ENCODE measurements at places on chromosomes 11 and 22. TPM values are rescaled to one million over a fixed set of nuclear protein-coding genes. Genes with fewer than 3 reads are reported as not detected.

DNA sequence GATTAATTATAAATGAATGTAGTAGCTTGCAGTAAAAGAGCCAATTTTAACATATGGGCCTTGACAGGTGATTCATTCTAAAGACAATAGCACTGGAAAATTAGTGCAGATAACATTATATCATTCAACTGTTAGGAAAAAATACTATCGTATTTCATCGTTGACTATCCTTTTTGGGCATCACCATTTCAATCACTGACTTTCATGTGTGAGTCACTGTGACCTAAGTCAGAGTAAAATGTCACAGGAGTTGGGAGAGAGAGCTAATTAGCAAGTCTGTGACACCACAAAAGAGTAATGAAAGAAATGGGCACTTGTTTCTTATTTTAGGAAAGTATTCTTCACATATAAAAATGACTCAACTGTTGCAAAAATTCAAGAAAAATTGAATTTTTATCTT lies 253.8 kb upstream of the CNTN5 start:
- no peak for DNase-seq

DNA sequence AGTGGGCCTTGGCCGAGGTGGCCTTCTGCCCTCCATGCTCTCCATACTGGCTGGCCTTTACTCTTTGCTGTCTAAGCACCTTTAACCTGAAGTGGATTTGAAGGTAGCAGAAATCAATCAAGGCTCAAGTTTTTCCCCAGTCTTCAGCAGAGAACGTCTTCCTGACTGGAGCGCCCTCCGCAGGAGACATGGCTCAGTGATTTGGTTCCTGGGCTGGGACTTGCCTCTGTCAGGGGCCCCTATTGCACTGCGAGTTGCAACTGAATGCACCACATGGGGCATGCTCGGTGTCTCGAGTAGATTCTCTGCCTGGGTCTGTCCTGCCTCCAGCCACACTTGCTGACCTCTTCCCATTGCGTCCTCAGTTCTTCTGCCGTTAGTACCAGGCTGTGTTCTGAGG lies 79.6 kb downstream of the BMAL1 start:
- no peak for DNase-seq

- no peak for DNase-seq
Measured at GRCh38 chr11:66477263-66478201, 2.7 kb upstream of the DPP3 start.

- no peak for DNase-seq
Measured at GRCh38 chr11:19698493-19699292, 13.9 kb upstream of the NAV2 start.

GRCh38 chr11:74322667-74323066 lies 11.2 kb upstream of the P4HA3 start:
- DNase-seq = no peak

GRCh38 chr11:115502636-115503082 lies 1.6 kb downstream of the CADM1 start:
- no peak for DNase-seq

- DNase-seq = no peak
Measured at GRCh38 chr11:2881981-2882375, 3.6 kb downstream of the CDKN1C start.

GRCh38 chr11:92948116-92948515 lies 21.3 kb upstream of the MTNR1B start:
- no peak for DNase-seq

DNA sequence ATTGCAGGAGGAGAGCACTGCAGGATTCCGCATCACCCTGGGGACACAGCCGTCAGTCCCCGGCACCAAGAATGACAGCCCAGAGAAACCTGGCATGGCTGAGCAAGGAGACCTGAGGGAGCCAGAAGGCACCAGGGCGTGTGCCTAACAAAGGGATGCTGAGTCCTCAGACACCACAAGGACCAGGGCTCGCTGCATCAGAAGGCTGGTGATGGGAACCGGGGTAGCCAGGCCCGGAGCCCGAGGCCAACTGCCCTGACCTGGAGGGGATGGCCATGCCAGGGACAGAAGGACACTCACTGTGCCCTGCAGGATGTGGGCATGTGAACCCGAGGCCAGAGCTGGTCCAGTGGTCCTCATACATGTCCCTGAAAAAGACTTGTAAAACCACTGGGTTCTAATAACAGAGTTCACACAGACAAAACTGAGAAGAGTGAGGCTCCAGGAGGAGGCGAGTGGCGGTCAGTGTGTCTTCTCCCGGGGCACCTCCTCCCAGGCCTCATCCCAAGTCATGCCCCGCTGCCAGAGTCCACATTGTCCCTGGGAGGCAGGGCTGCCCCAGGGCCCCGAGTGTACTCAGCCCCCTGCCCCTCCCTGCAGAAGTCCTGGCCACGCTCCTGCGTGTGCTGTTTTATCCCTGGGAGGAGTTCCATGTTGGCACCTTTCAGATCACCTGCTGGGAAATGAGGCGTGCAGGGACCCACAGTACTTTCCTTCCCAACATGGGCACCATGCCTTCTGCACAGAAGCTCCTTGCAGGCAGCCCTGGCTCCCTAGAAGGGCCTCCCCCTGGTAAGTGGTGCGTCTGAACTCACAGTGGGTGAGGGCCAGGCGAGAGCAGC lies 42.5 kb downstream of the TBX1 start:
- DNase-seq = no peak

- DNase-seq = no peak
Measured at GRCh38 chr11:72072348-72072747, 8.0 kb downstream of the NUMA1 start.

DNA sequence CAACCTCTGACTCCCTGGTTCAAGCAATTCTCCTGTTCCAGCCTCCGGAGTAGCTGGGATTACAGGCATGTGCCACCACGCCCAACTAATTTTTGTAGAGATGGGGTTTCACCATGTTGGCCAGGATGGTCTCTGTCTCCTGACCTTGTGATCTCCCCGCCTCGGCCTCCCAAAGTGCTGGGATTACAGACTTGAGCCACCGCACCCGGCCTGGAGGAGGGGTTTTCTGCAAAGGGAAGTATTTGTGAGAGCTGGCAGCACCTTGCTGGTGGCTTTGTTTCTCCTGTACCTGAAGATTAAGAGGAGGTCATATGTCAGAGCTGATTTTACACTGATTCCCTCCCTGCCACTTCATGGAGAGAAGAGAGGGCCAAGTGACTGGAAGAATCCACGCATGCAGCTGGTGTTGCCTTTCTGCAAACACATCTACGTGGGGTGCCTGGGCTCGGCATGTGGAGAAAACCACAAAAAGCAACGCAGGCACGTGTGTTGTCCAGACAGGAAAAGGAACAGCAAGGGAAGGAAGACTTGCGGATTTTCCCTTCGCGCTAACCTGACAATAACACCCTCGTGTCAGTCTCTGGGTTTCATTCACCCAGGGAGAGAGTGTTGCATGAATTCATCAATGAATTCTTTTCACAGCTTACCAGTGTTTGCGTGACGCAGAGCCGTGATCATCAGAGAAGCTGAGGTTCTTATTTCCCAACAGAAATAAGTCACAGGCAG lies 61.9 kb downstream of the TSPAN18 start:
- DNase-seq = no peak

DNA sequence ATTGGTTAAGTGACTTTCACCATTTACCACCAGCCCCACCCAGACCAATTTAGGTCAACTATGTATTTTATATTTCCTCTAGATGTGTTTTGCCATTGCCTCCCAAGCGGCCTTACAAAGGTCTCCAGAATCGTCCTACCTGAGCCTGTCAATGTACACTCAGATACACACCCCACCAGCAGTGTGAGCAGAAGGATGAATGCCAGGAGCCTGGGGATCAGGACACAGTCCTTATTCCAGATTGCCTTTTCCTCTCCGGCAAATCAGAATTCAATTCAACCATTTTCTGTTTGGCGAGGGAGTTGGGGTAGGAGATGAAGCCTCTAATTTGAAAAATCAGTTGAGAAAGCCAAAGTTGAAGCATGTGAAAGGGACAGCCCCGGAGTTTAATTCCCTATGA lies 35.4 kb upstream of the CRTAM start:
- DNase-seq = no peak

DNA sequence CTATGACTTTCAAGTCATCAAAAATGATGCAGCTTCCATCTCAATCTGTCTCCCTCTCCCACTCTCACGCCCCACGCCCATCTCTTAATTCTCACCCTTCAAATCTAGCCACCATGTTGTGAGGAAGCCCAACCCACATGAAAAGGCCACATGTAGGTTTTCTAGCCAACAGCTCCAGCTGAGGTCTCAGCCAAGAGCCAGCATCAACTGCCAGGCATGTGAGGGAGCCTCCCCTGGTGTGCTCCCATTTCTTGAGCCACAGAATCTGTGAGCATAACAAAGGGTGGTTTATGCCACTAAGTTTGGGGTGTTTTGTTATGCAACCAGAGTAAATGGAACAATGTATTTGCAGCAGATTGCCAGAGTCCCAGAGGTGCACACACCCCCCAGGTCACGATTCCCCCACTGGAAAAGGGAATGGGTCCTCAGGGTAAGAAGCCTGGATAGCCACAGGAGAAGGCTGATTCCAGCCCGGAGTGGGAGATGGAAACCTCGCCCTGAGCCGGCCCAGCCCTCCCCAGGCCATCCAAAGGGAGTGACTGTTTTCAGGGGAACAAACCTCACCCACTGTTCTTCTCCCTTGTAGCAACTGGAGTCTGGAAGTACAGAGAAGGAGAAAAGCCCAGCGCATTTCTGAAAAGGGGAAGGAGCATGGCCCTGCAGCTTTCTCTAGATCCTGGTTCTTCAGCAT lies 20.0 kb upstream of the LINC01488 start:
- DNase-seq = no peak

GRCh38 chr11:57475191-57475590 lies 14.9 kb downstream of the RTN4RL2 start:
- DNase-seq = no peak

DNA sequence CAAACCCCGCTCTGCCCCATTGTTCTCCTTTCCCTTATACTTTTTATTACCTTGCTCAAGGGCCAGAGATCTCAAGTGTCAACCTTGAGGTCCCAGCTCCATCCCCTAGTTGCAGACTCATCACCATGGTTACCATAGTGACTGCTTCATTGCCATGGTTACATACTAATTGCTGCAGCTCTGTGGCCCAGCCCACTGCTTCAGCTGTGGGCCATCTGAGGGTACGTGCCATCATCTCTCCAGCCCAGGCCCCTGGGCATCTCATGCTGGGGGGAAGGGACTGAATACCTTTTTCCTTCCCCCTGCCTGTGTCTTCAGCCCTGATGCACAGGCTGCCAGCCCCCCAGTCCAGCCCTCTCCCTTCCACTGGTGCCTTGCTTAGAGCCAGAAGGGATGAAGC lies 22.2 kb downstream of the TREH start:
- DNase-seq = no peak

DNA sequence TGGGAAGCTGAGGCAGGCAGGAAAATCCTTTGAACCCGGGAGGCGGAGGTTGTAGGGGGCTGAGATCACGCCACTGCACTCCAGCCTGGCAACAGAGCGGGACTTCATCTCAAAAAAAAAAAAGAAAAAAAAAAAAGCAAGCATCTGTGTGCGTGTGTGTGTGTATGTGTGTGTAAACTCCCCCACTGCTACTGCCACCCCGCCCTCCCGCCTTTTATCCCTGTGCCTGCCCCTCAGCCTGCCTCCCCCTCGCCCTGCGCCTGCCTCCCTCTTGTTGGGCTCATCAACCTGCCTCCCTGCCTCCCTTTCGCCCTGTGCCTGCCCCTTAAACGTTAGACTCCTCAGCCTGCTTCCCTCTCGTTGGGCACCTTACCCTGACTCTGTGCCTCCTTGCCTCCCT lies 18.0 kb downstream of the TMEM258 start:
- no peak for DNase-seq

DNA sequence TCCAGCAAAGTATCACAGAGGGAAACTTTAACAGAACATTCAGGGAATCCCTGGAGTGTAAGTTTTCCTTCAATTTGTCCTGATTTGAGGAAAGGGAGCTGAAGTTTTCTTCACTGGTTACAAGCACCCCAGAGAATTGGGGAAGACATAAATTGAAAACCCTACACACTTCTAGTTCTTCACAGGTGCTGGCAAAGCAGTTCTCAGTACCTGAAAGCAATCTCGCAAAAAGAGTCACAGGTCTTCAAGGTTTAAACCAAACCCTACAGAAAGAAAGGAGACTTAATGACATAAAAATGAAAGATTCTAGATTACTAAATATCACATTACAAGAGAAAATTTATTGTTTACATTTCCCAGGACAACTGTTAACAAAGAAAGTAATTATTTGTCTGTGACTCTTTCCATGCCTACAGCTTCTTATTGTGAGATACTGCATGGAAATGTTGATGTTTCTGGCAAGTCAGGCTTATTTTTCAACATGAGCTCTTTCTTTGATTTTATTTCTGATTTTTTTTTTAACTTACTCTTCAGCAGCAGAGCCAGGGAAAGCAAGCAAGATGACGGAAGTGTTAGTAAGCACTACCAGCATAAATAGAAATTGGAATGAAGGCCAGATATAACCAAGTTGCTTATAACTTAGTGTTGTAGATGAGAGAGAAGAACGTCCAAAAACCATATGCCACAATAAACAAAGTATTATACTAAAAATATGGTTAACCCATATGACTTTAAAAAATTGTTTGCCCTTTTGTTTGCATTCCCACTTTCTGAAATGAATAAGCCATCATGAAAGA lies 44.1 kb downstream of the FANCF start:
- no peak for DNase-seq

DNA sequence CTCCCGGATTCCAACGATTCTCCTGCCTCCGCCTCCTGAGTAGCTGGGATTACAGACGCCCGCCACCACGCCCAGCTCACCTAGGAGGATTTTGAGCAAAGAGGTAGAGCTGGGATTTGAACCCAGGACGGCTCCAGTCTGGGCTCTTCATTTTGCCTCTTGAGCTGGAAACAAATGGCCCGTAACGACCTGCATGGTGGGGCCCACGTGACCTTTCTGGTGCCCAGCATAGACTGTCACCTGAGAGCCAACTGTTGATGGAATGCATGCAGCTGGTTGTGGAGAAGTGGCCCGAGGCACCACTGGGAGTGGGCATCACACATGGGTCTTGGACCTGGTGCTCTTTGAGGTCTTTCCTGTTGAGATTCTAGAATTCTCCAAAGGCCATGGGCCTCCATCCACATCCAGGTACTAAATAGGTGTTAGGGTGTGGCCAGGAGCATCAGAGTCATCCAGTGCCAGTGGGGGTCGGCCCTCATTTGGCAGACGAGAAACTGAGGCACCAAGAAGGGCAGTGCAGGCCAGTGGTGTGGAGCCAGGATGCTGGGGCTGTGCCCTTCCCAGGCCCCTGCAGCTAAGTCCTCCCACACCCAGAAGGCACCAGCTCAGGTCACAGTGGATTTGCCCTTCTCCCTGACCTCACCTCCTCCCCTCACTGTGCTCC lies 3.9 kb downstream of the ATF4 start:
- no peak for DNase-seq

DNA sequence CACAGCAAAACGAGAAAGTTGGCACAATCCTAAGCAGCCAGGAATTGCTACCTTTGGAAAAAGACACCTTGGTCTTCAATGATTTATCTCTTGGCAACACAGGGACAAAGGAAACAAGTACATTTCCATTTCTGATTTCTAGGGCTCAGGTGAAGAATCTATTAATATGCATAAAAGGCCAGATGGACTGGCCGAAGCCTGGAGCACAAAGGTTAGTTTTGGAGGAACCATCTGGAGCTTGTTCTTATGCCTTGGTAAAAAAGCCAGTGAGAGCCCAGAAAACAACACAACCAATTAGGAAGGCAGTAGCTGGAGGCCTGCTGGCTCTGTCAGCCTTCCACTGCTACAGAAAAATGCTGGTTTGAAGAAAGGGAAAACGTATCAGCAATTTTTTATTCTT lies 713.5 kb upstream of the API5 start:
- DNase-seq = no peak

The TMPRSS5 gene
- not detected for polyA plus RNA-seq

The FOLR3 gene
- not detected for polyA plus RNA-seq

The KRTAP5-1 gene
- not detected for polyA plus RNA-seq

The EFCAB6 gene
- polyA plus RNA-seq = not detected

The MPEG1 gene
- polyA plus RNA-seq = 13.2 TPM

The ADM2 gene
- polyA plus RNA-seq = not detected

The OR10D3 gene
- not detected for polyA plus RNA-seq

The SORL1 gene
- 125 TPM for polyA plus RNA-seq

The RIN1 gene
- not detected for polyA plus RNA-seq

Measured in immature natural killer cell (primary cell).